Naive B cell (primary cell): ENCODE measurements at places on chromosomes 13 and 19.

DNA sequence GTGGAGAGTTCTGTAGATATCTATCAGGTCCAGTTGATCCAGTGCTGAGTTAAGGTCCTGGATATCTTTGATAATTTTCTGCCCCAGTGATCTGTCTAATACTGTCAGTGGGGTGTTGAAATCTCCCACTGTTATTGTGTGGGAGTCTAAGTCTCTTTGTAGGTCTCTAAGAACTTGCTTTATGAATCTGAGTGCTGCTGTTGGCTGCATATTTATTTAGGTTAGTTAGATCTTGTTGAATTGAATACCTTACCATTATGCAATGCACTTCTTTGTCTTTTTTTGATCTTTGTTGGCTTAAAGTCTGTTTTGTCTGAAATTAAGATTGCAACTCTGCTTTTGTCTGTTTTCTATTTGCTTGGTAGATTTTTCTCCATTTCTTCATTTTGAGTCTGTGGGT, 15.4 kb downstream of the AP1M1 start:
- DNase-seq = no peak

DNA sequence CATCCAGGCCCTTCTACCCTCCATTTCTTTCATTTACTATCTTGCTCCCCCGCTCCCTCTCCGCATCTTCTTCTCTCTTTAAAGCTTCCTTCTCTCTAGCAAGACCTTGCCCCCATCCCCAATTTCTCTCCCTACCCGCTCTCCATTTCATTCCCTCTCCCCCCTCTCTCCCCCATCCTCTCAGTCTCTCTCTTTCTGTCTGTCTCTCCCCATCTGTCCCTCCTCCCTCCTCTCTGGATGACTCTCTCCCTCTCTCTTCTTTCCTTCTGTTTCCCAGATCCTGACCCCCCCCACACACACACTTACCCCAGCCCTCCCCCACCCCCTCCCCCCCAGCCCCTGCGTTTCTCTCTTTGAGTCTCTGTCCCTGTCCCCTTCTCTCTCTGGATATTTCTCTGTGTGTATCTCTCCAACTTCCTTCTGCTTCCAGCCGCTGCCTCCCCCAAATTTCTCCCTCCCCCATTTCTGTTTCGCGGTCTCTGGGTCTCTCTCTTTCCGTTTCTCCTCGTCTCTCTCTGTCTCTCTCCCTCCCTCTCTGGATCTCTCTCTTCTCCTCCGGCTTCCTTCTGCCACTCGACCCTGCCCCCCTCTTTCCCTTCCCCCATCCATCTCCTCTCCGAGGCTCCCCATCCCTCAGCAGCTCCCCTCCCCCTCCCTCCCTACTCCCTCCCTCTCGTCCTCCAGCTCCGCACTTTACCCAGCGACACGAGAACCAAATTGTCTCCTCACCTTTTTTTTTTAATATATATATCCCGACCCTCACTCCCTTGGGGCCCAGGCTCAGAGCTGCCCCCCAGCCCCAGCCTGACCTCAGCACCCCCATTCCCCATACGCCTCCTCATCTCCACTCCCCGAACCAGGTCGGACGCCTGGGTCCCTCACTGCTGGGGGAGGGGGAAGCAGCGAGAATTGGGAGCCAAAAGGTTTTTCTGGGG, 3.6 kb upstream of the CACNG8 start:
- no peak for DNase-seq

DNA sequence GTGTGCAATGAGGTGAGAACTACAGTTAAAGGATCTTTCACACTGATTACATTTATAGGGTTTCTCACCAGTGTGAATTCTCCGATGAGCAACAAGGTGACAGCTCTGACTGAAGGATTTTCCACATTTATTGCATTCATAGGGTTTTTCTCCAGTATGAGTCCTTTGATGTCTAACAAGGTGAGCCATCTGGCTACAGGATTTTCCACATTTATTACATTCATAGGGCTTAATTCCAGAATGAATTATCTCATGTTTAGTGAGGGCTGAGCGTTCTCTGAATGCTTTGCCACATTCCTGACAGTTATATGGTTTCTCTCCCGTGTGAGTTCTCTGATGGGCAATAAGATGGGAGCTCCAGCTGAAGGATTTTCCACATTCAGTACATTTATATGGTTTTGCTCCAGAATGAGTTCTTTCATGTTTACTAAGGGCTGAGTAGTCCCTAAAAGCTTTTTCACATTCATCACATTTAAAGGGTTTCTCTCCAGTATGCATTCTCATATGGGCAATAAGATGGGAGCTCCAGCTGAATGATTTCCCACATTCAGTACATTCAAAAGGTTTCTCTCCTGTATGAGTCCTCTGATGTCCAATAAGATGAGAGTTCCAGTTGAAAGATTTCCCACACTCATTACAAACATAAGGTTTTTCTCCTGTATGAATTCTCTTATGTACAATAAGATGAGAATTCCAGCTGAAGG, 4.4 kb upstream of the C19orf18 start:
- DNase-seq = no peak

GRCh38 chr13:52010890-52011631, at the start of gene ATP7B:
TSS of gene ATP7B (minus strand) at chr13:52011450. CDS start at chr13:52011337, 113 bp downstream.
- DNase-seq = peak; percentile 18
